NCI-H2171 (cell line): ENCODE measurements at places on chromosomes 16 and 17.

DNA sequence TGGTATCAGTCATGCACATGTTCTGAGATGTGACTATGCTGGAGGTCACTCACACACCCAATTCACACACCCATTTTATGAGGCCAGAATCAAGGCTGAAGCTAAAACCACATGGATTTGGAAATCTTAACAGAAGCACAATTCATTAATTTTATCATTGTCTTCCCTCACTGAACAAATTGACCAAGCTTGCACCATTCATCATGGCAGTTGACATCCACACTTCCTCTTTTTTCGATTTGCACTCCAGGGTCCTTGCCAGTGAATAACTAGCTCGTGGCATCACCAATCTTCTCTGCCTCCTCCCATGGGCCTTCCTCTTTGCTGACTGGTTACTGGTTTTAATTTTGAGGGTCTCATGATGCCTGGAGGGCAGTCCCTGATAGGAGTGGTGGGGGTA lies 123.0 kb upstream of the ASIC2 start:
- DNase-seq, result no peak

- no peak for DNase-seq
Observed at GRCh38 chr16:133716-134115, 4.8 kb downstream of the NPRL3 start.

- no peak for DNase-seq
Observed at GRCh38 chr17:1878419-1879121, 48.8 kb downstream of the RPA1 start.

DNA sequence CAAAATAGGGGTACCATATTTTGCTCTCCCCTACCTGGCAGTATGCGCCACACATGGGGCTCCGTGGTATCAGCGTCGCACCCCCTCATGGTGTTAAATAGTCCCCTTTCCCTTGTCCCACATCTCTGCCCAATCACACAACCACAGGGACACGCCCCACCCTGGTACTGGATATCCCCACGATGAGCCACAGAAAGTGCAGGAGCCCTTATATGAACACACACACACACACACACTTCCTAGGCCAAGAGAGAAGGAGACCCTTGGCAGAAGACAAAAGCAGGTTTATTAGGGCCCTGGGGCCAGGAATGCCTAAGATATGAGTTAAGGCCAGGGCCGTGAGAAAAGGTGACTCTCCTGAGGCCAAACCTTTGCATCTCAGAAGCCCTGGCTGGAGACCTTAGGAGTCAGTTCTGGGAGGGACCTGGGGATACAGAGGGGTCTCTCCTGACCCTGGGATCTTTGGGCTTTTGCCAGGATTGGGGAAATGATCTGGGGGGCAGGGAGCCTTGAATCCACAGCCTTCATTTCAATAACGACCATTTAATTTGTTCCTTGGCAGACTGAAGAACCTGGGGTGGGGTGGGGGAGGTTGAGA lies 11.6 kb downstream of the COPZ2 start:
- DNase-seq, result no peak

DNA sequence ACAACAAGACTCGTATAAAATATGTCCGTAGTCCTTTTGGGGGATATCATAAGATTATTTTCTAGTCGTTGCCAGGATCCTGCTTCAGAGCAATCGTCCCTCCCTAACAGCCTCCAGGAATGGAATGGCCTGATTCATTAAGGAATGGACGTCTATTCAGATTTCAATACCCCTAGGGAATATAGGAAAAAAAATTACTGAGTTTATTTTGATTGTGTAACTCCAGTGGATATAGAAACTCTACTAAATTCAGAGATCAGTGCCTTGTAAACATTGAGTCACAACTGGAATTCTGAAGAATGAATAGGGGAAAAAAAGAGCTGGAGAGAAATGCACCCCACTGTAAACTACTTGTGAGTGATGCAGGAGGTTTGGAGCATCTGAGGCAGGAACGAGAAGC lies 1171.5 kb upstream of the GOT2 start:
- DNase-seq, result no peak

- no peak for DNase-seq
Observed at GRCh38 chr16:48442379-48442778, 57.2 kb upstream of the SIAH1 start.

DNA sequence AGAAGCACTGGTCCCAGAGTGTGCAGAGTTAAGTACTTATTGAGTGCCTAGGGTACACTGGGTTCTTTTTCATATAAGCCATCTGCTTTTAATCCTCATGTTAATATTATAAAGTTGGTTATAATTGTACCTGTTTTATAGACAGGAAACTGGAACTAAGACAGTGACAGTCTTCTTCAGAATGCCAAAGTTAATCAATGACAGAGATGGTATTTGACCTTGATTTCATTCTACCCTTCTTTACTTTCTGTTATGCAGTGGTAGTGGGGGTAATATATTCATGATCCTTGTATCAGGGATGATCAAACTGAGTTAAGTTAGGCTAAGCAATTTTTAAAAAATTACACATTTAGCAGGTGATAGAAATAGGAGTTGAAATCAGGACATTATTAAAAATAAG lies 108.6 kb upstream of the GOT2 start:
- no peak for DNase-seq
